ENCODE measurements at places on chromosomes 16 and 17.
A peak's percentile ranks its signal among the peaks of the same experiment; 100 is the strongest.

- DNase-seq: no peak
Observed at GRCh38 chr16:66455970-66456369, 28.9 kb downstream of the BEAN1 start.

GRCh38 chr17:54969658-54970572 lies 1.4 kb downstream of the STXBP4 start:
- DNase-seq: no peak

DNA sequence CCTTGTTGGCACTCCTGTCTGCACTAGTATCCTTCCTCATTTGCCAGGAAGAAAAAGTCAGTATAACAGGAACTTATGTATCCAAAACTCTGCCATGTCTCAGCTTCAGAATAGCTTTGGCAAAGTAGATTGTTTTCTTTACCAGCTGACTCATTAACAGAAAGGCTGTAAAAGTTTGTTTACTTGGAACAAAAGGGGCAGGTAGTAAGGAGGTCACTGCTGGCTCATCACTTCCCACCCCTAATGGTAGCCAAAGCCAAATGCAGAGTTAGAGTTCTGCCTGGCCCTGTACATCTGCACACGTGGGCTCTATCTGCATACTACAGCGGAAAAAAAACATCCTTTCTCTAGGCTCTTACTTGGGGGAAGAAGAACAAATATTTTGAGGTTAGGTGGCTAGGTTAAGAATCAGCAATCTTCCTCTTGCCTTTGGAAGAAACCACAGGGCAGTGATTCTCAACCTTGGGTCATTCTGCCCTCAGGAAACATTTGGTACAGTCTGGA lies 90.9 kb upstream of the BCAR1 start:
- no peak for DNase-seq

DNA sequence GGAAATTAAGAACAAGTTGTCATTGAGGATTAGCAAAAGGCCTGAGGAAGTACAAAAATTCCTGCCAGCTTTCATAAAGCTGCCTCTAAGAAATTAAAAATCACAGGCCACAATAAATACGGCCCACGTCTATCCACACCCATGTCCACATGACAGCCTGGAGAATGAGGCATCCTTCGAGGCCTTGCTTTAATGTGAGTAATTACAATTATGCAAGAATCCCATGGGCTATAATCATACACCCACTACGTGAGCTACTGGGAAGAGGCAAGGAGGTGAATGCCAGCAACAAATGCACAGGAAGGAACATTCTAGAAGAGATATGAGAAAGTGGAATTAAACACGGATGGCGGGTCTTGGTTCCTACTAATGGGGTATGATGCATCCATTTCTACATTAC lies 65.4 kb upstream of the ZFHX3 start:
- DNase-seq: no peak

GRCh38 chr16:76885776-76886537 lies 305.0 kb upstream of the MON1B start:
- no peak for DNase-seq

GRCh38 chr17:18071751-18072150 lies 16.0 kb upstream of the DRG2 start:
- no peak for DNase-seq

DNA sequence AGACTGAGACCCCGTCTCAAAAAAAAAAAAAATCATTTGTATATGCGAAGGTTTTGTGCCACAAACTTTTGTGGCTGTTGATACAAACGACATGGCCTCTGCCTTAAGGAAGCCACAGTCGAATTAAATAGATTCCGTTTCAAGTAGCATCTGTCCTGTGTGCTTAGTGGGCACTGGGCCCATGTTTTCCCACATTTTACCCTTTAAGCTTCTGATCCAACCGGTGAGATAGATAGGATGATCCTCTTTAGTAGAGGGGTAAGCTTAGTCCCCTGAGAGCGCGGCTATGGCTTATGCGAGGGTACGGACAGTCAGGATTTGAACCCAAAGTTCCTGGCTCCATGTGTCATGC lies 776 bp upstream of the TMEM219 start:
- no peak for DNase-seq

GRCh38 chr16:3074860-3075522 lies 9.6 kb downstream of the IL32 start:
- DNase-seq: peak; percentile 90

DNA sequence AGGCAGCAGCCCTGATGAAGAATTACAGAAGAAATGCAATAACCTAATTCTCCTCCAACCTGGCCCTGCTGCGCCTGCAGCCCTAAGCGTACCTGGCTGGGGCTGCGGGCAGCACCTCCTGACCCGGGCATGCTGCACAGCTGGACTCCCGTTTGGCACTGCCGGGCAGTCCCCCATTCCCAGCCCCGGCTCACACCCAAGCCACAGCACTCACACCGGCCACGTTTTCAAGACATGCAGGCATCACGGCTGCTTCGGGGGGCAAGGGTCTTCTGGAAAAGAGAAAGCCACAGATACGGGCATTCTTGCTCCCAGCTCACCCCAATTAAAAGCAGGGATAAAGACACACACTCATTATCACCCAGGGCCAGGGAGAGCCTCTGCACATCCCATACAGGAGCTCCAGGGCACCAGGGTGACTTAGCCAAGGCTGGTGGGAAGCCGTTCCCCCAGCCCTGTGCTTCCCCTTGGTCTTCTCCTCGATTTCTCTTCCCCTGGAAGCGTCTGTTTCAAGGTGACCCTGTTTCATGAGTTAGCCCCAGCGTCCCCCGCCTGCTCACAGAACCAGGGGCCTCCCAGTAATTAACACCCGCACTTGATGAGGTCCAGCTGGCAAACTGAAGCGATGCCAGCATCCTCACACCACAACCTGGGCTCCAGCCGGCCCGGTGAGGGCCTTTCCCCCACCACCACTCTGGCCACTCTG lies 216.7 kb downstream of the C16orf78 start:
- no peak for DNase-seq

DNA sequence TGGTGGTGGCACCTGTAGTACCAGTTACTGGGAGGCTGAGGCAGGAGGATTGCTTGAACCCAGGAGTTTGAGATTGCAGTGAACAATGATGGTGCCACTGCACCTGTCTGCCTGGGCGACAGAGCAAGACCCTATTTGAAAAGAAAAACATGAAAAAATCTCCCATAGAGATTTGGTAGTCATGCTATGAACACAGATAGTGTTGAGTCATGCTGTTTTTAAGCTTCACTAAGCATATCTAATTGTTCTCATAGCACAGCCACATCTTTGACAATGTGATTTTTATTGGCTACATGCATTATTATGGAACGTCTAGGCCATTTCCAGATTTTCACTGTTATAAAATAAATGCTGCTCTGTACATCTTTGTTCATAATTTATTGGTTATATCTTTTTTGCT lies 6.0 kb downstream of the IL34 start:
- no peak for DNase-seq

- no peak for DNase-seq
Observed at GRCh38 chr17:12592941-12593340, 72.7 kb upstream of the MYOCD start.

- no peak for DNase-seq
Observed at GRCh38 chr16:77048085-77048484, 142.9 kb upstream of the MON1B start.

DNA sequence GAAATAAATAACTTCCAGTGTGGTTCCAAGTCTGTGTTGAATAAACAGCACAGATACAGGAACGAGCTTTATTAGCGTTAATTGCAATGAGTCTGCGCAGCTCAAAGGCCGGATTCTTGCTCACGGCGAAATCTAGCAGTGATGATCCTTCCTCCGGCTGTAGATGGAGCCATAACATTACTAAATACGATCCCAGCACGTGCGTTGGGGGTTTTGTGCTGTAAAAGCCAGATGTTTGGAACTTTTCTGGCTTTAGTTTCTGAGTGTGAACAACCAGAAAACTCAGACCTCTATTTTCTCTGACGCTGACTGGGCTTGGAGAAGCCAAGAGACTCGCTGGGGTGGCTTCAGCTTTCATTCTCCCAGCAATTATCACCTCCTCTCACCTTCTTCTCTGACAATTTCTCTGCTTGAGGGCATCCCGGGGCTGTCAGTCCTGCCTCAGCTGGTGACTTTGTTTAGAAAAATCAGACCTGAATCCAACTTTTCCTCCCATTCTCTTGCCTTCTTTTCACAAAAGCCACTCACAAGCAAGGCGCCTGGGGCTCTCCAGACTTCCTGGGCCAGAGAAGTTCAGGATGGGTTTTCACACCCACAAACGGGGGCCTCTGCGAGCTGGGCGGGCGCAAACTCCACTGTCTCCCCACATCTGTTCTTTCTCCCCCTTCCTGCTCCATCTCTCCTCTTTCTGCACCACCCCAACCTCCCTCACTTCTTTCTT lies 47.1 kb upstream of the AKTIP start:
- peak; percentile 57 for DNase-seq

DNA sequence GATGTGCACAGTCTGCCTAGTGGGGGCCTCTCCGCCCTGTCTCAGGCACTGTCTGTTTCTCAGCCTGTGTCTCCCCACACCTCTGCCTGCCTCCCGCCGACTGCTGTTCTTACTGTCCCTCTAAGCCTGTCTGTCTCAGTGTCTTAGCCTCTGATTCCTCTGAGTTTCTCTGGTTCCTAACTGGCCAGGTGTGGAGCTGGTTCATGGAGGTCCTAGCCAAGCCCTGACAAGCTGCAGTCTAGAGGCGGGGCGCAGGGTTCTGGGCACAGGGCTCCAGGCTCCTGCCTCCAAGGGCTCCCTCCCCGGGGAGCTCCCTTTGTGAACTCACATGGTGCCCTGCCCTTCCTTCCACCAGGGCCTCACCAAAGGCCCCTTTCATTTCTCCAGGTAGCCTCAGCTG lies 19.4 kb downstream of the C17orf100 start:
- DNase-seq: no peak

DNA sequence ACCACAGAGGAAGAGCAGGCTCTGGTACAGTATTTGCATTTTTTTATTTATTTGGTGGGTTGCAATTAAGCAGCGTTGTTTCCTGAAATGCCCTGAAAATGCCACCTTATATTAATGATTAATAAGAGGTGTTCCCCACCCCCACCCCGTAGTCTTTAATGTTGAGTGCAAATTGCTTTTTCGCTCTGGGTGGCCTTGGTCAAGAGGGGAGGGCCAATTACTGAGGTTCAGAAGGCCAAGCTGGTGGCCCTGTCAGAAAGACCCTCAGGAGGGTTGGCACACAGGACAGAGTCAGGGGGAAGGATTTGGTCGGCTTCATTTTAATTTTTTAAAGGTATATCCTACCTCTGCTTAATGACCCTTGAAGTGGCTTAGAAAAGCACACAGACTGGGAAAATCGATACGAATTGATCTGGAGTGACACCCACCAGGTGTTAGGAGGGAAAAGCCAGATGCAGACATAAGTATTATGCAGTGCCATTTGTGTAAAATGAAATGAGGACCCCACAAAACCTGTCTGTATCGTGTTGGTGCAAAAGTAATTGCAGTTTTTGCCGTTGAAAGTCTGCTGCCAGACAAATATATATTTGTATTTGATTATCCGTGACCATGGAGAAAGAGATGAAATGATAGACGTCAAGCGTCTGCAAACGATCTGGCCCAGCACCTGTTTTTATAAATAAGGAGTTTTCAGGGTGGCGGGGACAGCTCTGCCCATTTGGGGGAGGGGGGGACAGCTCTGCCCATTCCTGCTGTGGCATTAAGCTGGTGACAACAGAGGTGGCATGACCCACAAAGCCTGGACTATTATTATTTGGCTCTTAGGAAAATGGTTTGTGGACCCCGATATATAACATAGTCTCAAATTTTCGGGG lies 143.8 kb upstream of the PLCG2 start:
- DNase-seq: no peak

DNA sequence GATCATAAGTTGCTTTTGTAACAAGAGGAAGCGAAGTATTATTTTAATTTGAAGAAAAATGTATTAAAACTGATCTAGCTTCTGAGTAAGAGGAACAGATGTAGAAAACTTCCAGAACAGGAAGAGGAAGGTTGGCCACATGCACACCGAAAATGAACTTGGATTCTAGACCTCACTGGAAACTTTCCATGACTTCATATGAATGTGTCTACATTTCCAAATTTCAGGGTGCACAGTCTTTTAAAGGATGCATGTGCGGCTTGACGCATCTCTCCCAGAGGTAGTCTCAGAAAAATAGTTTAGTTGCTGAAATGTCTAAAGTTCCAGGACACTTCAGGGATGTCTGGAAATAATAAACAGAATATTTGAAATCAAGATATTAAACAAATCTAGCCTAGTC lies 275.1 kb upstream of the MYOCD start:
- DNase-seq: no peak

GRCh38 chr16:72261127-72261526 lies 89.2 kb upstream of the PMFBP1 start:
- no peak for DNase-seq

- no peak for DNase-seq
Observed at GRCh38 chr16:85587762-85588556, 25.2 kb upstream of the GSE1 start.

GRCh38 chr16:87165151-87165550 lies 152.0 kb downstream of the C16orf95 start:
- no peak for DNase-seq

- no peak for DNase-seq
Observed at GRCh38 chr16:69589434-69590269, 23.9 kb downstream of the NFAT5 start.

- DNase-seq: no peak
Observed at GRCh38 chr17:4194796-4195195, 51.8 kb downstream of the CYB5D2 start.

DNA sequence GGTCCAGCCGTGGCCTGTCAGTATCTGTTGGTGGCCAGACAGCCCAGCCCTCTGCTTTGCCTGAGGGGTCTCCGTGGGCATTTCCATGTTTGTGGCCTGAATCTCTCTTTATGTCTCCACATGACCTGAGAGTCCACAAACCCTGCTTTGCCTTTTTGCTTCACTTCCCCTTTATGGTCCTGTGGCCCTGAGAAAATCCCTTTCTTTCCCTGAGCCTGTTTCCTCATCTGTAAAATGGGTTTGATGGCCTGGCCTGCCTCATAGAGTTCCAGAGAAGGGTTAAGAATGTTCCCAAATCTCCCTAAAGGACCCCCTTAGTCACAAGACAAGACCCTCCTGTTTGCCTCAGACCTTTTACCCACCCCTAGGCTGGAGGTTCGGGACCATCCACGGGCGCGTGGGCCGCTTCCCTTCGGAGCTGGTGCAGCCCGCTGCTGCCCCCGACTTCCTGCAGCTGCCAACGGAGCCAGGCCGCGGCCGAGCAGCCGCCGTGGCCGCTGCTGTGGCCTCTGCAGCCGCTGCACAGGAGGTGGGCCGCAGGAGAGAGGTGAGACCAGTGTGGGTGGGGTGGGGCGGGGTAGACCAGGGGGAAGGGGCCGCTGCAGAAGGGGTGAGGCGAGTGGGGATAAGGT lies 26.2 kb upstream of the ALKBH5 start:
- DNase-seq: no peak

DNA sequence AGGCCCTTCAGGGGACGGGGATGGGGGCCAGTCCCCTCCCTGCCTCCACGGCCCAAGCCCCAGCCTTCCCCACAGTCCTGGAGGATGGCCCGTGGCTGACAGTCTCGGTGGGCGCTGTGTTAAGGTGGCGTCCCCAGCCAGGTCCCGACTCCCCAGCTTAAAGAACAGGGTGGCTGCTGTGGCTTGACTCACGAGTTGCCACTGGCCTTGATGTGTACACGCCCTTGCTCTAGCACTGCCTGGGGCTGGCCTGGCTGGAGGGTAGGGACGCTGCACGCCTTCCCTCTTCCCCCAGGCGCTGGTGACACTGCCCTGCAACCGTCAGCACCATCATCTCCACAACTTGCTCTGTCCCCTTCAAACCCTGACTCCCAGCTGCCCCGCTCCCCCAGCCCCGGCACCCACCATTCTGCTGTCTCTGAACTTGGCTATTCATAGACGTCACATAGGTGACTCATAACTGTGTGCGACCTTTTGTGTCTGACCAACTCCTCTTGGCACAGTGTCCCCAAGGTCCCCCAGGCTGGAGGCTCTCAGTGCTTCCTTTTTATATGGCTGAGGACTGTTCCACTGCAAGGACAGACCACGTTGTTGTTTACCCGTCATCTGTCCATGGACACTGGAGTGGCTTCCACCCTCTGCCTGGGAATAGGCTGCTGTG lies 6.3 kb downstream of the GNPTG start:
- DNase-seq: no peak
